ENCODE measurements at places on chromosomes 7 and 10.

DNA sequence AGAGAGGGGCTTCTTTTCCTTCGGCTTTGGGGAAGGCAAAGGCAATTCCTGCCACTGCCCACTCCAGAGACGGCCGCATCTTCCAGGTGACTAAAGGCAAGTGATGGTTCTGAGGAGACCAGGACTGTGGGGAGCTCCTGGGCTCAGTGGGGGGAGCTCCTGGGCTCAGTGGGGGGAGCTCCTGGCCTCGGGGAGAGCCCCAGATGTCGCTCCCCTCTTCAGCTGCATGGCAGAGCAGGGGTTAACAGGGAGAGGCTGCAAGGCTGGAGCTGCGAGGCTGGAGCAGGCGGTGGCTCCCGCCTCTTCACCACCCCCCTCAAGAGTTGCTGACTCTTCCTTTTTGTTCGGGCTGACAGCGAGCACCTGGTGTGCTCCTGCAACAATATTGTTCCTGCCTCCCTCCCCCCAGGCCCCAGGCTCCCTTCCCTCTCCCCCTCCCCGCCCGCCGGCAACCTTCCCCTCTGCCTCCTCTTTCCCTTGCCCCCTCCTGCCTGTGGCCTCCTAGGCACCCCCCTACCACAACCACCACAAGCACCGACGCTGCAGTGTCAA, 56.3 kb upstream of the LBX1 start:
- DNase-seq, result no peak

DNA sequence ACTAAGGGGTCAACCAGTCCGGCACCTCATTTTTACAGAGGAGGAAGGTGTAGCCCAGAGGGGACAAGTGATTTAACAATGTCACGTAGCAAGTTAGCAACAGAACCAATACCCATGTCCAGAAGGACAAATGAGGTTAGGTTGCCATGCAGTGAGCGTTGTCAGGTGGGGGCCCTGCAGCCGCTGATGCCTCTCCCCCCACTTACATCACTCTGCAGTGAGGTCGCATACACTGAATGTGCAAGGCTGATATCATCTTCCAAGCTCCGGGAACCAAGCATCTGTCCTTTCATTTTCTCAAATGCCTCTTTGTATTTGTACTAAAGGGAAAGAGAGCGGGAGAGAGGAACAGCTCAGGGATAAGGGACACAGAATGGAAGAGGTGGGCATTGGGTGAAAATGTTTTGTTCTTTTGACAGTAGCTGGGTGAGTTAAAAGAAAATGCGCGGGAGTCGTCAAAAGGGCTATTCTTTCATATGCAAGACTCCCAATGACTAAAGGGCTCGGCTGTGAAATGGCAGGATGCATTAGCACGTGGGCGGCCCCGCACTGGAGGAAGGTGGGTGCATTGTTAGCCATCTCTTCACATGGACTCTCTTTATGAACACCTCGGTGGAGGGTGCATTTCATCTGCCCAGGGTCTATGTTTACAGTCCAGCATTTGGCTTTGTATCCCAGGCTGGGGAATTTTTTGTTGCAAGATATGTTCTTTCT, 49.7 kb downstream of the NRAP start:
- DNase-seq, result no peak

- no peak for DNase-seq
Observed at GRCh38 chr7:130009848-130010688, 41.1 kb downstream of the ZC3HC1 start.

DNA sequence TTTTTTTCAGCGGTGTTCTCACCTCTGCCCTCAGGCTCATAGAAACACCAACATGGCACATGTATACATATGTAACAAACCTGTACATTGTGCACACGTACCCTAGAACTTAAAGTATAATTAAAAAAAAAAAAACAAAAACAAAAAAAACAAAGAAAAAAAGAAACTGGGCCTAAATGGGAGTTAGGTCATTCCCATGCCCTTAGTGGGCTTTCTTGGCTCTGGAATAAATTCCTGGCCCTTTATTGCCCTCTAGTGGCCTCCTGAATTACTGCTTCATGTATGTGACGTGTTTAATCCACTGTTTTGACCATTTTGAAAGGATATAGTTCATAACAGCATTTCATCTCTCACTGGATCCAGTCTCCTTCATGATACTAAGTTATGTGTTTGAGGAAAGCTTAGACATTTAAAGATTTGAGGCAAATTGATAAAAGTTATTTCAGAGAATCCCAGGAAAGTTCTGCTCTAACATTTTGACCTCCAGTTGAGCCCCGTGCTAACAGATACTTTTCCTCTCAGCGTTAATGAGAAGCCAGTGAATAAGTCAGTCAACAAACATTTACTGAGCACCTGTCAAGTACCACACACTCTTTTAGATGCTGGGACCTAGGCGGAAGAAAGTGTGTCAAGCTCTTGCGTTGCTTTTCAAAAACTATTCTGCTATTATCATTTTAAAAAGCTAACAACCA, 54.7 kb upstream of the SYPL1 start:
- DNase-seq, result peak; percentile 44

DNA sequence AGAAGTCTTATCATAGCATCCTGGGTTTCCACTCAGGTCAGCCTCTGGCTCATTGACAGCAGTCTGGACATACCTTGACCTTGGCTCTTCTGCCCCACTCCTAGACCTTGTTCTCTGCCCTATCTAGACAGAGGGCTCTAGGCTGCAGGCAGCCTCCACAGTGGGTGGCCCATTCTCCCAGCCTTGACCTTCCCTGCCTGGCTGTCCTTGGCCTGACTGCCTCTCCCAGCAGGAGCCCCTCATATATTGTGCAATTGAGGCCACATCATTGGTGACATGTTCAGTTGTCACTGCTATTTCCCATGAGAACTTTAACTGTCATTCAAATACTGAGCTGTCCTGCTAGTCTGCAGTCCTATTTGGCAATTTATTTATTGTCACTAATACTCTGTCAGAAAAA, 503.4 kb downstream of the PLXNA4 start:
- DNase-seq, result no peak

GRCh38 chr7:15370441-15370840, 191.4 kb downstream of the AGMO start:
- DNase-seq, result no peak

DNA sequence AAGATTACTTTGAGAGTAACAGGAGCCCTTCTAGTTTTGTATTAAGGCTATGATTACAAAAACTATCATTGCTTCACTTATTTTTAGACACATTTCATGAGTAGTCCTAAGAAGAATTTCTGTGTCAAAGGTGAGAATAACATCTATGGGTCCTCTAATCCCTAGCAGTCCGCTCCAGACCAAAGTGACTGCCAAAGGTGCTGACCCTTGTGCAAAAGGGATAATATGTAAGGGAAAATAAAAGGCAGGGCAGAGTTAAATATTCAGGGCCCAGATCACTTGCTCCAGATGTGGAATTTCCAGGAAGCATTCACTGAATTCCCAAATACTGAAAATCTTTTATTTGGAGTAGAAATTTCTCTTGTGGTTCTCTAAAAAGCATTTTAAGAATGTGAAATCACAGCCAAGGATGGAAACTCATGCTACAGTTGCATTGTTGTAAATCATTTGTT, 29.3 kb downstream of the RHOBTB1 start:
- peak; percentile 75 for DNase-seq

DNA sequence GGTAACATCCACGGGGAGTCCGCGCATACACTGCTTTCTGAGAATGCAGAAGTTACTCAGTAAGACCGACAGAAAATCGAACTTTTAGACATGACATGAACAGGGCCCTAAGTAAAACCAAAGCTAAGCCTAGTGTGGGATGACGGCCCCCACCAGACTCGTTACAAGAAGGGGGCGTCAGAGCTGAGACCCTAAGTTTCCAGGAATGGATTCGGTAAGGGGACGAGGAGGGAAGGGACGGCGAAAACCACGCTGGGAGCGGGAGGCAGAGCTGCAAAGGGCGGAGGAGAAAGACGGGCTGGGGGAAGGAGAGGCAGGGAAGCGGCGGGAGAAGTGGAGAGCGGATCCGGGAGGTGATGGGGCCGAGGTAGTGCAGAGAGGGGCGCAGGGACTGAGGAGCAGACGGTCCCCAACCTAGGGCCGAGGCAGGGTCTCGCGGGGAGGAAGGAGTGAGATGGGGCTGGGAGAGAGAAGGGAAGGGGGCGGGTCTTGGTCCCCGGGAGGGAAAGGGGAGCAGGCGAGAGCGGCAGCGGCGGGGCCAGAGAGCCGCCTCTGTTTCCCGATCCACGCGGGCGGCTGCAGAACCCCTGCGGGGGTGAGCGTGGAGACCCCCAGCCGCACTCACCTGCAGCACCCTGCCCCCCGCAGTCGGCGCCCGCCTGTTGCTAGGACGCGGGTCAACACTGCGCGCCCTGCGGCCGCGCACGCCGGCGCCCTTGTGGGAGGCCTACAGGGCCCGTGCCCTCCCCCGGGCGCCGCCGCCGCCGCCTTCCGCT, 513 bp downstream of the ODAD2 start:
- no peak for DNase-seq

DNA sequence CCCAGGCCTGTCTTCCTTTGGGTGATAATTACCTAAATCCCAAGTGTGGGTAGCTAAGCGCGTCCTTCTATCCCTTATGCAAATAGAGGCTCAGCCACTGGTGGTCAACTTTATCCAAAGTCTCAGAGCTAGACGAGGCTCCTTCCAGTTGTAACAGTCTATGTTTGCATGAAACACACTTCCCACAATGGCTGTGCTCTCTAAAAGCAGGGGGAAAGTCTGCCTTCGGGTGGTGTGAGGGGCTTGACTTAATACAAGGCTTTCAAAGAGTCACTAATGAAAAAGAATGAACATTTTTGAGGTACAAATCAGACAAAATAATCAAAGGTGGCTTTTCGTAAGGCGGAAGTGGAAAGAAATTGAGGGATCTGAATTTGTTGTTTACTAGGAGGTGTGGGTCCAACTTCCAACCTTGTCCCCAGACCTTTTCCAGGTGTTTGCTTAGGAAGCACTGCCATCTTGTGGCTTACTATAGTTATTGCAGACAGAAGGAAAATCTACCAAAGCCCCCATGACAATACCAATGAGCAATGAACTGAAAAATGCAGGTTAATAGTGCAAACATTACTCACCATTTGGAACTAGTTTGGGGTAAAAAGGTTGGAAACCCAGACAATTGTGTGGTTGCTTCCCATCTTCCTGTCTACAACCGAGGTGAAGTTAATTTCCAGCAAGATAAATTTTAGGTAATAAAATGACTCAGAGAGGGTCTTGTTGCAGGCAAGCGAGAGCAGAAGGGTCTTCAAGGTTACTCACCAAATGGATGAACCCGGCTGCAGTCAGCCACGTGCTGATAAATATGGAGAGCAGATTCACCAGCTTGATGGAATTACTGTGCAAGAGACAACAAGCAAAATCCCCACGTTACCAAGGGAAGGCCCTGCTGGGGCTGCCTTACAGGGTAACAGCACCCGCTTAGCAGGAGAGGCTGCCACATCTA, 525.7 kb downstream of the KCNMA1 start:
- DNase-seq, result peak; percentile 60

DNA sequence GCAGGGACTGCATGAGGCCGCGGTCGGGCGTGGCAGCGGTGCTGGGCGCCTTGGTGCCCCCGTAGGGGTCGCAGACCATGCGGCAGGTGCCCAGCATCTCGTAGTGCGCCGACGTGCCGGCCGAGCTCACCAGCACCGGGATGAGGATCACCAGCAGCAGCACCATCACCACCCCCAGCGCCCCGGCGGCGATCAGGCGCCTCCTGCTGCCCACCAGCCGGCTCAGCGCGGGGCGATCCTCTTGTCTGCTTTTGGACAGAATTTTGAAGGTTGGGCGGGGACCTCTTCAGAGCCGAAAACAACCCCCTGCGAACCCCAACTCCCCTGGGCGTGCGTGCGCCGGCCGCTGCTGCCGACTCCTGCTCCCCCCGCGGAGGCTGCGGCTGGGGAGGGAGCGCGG, 779 bp downstream of the C1QL3 start:
- DNase-seq, result no peak

- no peak for DNase-seq
Observed at GRCh38 chr7:3683546-3684539, 382.8 kb downstream of the SDK1 start.

GRCh38 chr7:123143252-123144006, 56.3 kb downstream of the SLC13A1 start:
- no peak for DNase-seq

DNA sequence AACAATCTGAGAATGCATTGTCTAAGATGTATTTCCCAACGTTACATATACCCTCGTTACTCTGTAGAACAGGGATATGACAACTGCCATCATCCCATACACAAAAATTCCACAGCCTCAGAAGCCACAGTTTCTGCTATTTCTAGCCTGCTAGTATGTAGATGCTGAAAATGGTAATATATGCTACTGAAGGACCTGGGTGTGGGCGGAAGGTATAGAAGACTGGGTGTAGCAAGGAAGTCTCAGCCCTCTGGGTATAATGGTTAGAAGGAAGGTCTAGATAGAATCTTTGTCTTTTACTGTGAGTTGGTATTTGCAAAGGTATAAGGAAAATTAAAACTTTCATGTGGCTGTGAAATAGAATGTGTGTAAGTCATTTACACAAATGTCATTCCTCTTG, 79.2 kb upstream of the HPS1 start:
- no peak for DNase-seq

Measured in non-pigmented ciliary epithelial cell (primary cell).